ENCODE measurements at places on chromosomes 2 and 18.

DNA sequence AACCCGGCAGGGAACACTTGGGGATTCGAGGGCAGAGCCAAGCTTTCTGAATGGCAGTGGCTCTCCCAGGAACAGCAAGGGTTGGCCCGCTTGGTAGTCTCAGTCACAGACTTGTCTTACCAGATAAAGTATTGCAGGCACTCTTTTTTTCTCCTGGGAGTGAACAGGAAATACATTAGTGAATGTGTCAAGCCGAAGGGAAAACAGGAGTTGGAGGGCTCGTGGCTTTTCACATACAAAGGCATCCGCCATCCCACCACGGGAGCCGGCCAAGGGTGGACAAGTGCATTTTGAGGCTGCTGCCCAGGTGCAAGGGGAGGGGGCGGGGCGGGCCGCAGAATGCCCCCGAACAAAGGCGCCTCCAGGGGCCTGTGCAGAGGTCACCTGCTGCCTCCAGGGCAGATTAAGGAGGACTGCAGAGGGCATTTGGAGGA, 163.3 kb upstream of the SIX3 start:
- no peak for DNase-seq

GRCh38 chr2:203328760-203329540, 756 bp downstream of the ABI2 start:
- DNase-seq, result peak; percentile 72

DNA sequence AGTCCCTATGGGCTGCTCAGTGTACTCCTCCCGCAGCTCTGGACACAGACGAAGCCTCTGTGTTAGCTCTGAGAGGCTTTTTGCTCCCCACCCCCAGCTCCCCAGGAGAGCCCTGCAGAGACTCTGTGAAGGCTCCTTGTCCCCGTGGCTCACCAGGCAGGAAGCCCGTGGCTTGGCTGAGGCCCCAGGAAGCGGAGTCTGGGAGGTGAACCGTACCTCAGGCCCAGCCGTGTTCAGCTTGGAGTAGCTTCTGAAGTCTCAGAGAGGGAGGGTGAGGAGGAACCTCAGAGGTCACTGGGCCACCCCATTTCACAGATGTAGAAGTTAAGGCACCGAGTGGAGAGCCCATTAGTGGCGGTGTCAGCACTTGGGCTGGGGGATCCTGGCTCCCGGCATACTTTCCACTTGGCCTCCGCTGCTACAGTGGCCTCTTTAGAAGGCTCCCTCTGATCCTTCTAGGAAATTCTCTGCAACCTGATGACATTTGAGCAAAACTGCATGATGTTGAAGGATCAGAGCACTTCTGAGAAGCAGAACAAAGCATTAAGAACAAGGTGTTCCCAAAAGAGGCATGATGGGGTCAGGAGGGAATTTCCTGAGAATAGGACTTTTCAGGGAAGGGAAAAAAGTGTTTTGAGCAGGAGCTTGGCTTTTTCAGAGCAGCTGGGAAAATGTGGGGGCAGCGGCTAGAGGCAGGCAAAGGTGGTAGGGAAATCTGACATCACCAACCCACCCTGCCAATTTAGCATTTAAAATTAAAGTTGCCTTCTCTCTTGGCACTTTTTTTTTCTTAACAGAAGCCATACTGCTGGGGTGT, 79.1 kb downstream of the MCFD2 start:
- DNase-seq, result no peak

DNA sequence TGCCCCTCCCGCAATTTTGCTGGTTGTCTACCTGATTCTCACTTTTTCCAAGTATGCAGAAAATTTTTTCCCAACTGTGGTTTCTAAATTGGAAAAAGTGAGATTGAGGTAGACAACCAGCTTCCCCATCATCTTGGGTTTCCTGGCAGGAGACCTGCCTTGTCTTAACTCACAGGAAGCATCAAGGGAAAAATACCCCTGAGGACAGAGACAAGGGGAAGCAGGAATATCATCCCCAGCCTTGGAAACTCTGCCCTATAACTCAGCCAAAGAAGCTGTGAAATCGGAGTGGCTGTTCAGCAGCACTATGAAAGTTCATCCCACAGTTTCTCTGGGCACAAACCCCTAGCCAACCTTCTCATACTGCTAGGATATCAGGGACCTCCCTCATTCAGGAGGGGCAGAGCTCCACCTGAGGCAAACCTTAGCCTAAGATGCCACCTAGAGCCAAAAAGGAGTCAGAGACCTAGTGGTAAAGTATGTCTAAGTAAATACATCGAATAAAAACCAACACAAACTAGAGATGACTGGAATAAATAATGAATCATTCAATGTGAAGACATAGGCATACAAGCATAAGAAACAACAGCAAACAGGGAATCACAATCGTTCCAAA, 68.2 kb downstream of the ZSWIM2 start:
- DNase-seq, result no peak

- no peak for DNase-seq
These were observed 158.2 kb upstream of the MYCN start for GRCh38 chr2:15782009-15782751.
